ENCODE measurements at places on chromosomes 5 and 9. TPM values are rescaled to one million over a fixed set of nuclear protein-coding genes. Genes with fewer than 3 reads are reported as not detected.
A peak's percentile ranks its signal among the peaks of the same experiment; 100 is the strongest.

- no peak for DNase-seq
Observed at GRCh38 chr5:175803254-175803653, 68.1 kb upstream of the CPLX2 start.

GRCh38 chr9:121888438-121888775, 204.7 kb downstream of the TTLL11 start:
- DNase-seq: no peak

DNA sequence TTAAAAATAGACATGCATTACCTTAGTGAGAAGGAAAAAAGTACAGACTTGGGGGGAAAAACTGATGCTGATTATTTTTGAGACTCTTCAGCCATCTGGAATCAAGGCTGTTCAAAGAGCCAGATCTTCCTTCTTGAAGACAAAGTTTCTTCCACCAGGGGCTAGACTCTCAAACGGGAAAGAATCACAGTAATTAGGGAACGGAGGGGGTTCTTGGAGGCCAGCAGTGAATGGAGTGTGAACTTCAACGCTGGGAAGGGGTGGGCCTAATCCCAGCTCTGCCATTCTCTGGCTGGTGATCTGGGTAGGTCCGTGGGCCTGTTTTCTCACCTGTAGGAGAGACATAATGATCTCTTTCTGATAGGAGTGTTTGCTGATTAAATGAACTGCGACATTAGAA, 21.1 kb upstream of the LHX2 start:
- no peak for DNase-seq

DNA sequence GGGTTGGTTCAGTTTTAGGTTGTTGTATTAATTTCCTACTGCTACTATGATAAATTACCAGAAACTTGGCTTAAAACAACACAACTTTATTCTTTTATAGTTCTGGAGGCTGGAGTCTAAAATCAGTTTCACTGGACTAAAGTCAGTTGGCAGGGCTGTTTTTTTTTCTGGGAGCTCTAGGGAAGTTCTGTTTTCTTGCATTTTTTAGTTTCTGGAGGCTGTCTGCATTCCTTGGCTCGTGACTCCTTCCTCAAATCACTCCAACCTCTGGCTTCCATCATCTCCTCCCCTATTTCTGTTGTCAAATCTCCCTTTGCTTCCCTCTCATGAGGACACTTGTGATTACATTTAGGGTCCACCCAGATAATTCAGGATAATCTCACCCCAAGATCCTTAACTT, 51.3 kb upstream of the SUB1 start:
- no peak for DNase-seq

DNA sequence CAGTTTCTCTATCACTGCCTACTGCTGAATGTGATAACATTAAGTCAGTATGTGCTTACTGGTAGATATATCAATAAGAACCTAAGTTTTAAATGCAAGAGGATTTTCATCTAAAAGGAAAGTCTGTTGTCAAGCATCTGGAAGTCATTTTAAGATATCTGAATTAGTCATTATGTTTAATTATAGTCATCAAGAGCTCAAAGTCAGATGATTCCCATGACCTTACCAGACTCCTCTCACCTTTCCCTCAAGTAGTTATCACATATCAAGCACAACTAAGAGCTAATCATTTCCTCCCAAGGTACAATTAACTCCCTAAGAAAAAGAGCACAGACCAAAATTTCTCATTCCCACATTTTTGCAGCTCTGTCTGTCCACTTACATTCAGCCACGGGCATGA, 45.5 kb downstream of the PUM3 start:
- no peak for DNase-seq

- DNase-seq: no peak
Observed at GRCh38 chr5:52148679-52149078, 639.0 kb upstream of the ITGA1 start.

DNA sequence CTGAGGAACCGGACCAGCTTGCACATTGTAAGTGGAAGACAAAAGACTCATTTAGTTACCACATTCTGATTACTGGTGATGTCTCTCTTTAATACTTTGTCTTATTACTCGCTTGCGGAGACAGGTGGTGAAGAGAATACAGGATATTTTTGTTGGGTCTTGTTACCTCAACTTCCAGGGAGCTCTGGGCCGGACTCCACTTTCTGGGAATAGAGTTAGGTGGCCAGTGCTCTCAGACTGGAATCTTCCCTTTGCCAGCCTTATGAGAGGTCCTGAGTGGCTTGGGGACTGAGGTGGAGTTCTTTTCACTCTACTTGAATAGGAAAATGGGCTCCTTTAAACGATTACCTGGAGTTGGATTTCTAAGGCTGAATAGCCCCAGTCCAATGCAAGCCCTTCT, 33.3 kb upstream of the SPRY4 start:
- no peak for DNase-seq

GRCh38 chr9:34552606-34552981, 29.8 kb upstream of the ENHO start:
- no peak for DNase-seq

GRCh38 chr9:15069106-15069505, 158.9 kb upstream of the FREM1 start:
- no peak for DNase-seq

- no peak for DNase-seq
Observed at GRCh38 chr5:43772764-43773477, 169.9 kb downstream of the NNT start.

DNA sequence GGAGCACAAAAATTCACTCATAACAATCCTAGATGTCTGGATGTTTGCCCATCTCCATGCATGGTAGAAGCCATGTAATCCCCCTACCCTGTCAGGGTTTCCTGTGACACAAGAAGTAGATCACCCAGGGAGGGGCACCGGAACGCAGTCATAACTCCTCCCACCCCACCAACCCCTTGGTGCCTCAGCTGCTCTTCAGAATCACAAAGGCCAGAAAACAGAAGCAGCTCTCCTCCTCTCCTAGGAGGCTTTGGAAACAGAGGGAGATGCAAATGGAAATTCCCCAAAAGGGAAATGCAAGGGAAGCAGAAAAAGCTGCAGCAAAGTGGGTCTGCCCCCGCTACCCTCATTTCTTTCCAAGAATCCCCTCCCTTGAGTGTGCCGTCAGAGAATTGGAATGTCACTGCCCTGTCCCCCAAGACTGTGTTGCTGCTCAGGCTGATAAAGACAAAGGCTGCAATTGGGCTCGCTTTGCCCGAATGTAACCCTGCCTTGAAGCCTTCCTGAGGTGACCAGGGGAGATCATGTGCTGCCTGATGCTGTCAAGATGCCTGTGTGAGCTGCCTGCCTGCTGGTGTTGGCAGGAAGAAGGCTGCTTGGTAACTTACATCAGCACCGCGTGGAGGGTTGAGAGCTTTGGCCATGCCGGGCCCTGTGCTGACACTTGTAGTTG, 65.5 kb upstream of the ABCA1 start:
- DNase-seq: peak; percentile 72

DNA sequence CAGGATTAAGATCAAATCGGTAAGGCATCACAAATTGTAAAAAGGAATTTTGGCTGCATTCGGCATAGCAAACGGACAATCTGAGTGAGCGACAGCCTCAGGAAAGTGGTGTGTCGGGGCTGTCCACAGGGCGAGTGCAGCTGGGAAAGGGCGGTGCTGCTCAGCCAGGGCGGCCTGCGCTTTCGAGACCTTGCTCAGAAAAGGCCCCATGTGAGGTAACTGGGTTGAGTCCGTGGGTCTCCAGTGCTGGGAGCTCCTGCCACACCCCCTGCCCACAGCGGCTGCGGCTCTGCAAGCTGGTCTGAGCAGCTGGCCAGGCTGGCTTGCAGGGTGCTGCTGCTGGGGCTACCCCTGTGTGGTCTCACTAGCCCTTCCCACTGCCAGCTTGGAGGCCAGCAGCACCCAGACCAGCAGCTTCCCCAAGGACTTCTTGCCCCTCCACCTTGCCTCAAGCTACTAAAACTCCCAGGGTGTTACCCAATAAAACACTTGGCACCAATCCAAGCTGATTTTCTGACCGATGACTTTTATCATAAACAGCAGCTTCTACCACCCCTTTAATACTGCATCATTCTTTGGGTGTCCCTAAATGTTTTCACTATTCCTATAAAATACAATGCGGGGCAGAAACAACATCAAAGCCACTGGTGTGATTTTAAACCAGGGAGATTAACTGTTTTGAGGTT, 6.2 kb downstream of the SURF2 start:
- DNase-seq: no peak

POU5F2 gene
- total RNA-seq: 0.22 TPM

TGFBI gene
- 37.3 TPM for total RNA-seq

PRR7 gene
- total RNA-seq: 1.5 TPM

NEK6 gene
- total RNA-seq: 14.6 TPM

ADCY2 gene
- 0.26 TPM for total RNA-seq

CSNK1G3 gene
- 19.7 TPM for total RNA-seq

SCGB3A2 gene
- not detected for total RNA-seq

FOXD4 gene
- 0.11 TPM for total RNA-seq

Data from heart right ventricle (tissue), 16 donors.